ENCODE measurements at places on chromosomes 4 and X.

DNA sequence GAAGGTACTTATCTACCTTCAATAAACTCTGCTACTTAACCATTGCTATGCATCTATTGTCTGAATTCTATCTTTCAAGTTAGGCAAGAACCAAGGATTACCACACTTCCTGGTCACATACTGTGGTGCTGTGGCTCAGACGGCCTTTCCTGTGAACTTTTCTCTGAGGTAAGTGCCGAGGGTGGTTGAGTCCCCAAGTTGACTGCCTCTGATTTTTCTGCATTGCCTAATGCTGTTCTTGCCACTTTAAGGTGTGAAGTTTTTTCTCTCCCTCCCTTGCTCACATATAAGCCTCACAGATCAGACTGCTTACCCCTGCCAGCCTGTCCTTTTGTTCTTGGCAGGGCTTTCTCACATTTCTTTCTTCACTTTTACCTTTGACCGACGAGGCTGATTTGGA, 348.0 kb upstream of the POU3F4 start:
- DNase-seq = no peak

- no peak for DNase-seq
Observed at GRCh38 chr4:100312615-100313350, 122.5 kb upstream of the DDIT4L start.

DNA sequence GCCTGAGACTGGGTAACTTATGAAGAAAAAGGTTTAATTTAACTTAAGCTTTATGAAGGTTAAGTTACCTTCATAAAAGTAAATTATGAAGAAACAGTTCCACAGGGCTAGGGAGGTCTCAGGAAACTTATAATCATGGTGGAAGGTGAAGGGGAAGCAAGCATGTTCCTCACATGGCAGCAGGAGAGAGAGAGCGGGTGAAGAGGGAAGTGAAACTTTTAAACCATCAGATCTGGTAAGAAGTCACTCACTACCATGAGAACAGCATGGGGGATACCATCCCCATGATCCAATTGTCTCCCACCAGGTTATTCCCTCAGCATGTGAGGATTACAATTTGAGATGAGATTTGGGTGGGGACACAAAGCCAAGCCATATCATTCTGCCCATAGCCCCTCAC, 944.7 kb upstream of the NDST4 start:
- no peak for DNase-seq

DNA sequence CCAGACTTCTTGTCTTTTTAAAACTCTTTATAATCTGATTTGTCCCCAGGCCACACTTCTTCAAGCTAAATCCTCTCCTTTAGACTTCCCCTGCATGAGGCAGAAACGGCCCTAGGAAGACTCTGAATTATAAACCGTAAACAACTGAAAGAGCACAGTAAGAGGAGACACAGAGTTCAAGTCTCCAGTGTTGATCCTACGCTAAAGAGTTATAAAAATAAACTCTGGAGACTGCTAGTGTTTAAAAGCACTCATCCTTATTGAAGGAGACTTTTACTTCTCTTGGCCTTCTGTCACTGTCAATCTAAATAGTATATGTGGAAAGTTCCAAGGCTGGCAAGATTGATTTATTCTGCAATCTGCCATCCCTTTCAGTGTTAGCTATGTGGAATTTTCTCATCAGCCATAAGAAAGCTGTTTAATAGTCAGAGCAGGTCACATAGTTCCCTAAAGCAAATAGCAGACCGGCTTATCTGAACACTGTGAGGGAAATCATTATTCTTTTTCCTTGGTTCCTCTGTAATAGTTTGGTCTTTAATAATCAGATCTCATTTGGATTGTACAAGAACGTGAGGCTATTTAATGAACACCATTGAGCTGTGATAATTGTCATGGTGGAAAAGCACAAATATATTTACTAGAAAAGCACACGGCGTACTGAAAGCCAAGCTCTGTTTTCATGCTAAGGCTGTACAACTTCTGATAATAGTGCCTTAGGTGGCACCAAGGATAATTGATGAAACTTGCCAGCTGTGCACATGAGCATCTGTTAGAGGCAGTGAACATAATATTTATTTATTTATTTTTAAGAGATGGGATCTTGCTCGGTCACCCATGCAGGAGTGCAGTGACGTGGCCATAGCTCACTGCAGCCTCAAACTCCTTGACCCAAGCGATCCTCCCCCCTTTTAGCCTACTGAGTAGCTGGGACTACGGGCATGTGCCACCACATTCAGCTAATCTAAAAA, 157.7 kb downstream of the CEP135 start:
- DNase-seq = no peak

GRCh38 chr4:110085131-110085530, 113.3 kb downstream of the ELOVL6 start:
- DNase-seq = no peak

DNA sequence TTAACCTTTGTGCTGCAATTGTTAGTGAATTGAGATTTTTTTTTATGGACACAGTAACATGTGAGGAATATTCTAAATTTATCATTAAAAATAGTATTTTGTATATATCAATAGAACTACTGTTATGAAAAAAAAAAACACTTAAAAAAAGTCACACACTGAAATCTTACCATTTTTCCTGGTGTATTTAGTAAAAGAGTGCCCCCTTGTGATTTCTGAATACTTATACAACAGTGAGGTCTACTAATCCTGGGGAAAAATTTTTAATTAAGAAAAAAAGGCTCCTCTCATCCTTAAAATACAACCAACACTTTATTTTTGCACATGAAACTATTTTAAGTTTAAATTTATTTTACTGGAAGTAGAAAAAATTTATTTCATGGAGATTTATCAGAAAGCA, 56.4 kb upstream of the SPOCK3 start:
- DNase-seq = no peak

- DNase-seq = no peak
Observed at GRCh38 chrX:27548624-27549023, 41.5 kb upstream of the DCAF8L2 start.

DNA sequence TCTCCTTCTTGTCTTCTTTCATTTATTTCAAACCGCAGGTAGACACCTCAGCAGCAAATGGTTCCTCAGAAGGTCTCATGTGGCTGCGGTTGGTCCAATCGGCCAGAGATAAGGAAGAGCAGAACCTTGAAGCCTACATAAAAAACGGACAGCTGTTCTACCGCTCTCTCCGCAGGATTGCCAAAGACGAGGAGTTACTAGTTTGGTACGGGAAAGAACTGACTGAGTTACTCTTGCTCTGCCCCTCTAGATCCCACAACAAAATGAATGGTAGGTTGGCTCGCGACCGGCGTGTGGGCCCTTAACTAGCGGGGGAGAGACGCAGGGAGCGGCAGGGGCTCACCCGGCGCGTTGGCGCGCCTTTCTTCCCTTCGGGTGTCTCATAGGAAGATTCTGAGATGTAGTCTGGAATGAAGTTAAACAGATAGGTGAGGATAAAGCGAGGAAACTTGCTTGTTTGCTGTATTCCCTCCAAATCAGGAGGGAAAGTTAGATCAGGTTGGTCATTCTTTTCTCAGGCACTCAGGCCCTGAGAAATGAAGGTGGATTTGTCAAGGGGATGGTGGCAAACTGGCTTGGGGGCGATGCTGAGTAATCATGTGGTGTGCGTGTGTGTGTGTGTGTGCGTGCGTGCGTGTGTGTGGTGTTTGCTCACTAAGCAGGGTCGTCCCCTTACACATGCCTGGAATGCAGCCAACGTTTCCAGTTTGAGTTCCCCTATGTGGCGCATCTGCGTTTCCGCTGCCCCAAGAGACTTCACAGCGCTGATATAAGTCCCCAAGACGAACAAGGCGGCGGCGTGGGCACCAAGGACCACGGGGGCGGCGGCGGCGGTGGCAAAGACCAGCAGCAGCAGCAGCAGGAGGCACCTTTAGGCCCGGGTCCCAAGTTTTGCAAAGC, 4.2 kb downstream of the PRDM8 start:
- no peak for DNase-seq

DNA sequence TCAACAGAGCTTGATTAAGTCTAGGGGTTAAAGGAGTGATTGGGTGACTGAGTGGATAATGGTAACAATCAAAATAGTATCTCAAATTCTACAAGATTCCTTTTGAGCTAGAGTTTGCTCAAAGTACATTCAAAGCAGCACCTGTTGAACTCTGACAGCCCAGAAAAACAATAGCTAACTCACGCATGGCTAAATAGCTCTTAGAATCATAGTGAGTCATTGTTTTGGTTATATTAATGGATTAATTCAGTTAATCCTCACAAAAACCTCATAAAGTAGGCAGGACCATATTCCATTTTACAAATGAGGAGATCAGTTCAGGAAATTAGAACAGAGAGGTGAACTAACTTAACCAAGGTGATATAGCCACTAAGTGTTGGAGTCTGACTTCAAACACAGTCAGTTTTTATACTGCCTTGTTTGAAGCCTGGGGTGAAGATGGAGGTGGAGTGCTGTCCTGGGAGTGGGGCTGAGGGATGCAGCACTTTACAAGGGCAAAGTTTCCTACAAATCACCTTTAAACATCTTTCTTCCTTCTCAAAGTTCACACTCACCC, 35.9 kb upstream of the PPM1K start:
- DNase-seq = no peak

DNA sequence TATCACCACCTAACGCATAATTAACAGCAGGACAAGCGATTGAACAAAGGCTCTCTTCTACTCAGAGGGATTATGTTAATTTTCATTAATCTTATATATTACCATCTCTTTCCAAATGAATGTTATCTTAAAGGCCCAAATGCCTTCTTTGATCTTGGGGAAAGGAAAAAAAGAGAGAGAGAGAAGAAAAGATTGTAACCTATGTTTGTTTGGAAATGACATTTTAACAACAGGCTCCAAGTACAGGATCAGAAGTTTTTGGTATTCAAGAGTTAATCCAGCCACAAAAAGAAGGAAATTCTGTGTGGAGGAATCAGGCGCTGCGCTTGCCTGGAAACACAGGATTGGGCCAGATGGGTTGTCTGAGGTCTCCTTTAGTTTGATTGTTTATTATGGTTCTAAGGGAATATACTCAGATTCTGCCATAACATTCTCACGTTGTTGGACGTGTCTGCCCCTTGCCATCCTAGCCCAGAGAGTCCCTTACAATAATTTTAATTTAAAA, 100.7 kb upstream of the STX18 start:
- DNase-seq = no peak

GRCh38 chr4:1846580-1846979, 9.4 kb downstream of the LETM1 start:
- no peak for DNase-seq

Measured in K562 (cell line).